ENCODE measurements at places on chromosomes 3 and 15.

DNA sequence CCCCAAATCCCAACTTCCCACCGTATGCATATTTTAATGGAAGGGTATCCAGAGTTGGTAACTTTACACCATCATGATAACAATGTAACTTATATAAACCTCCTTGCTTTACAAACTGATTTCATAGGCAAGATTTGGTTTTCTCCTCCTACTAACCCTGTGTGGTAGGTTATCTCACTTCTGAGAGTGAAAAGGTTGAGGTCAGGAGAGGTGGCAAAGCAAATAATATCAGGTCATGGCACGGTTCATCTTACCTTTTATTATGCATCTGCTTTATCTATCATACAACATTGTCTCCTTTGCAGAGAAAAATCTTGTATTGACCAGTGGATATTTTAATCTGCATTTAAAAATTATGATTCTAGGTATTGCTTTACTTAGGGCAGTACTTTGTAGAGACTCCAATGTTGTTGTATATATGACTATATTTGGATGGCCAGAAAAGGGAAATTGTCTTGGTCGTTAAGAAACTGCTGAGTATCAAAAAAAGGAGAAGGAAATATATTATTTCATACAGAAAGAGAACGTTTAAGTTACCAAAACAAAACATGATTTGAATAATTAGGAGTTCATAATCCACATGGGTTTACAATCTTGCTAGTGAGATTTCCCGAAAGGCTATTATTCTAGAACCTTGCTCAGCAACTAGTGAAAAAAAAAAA lies 30.4 kb downstream of the NFKBIZ start:
- no peak for DNase-seq

DNA sequence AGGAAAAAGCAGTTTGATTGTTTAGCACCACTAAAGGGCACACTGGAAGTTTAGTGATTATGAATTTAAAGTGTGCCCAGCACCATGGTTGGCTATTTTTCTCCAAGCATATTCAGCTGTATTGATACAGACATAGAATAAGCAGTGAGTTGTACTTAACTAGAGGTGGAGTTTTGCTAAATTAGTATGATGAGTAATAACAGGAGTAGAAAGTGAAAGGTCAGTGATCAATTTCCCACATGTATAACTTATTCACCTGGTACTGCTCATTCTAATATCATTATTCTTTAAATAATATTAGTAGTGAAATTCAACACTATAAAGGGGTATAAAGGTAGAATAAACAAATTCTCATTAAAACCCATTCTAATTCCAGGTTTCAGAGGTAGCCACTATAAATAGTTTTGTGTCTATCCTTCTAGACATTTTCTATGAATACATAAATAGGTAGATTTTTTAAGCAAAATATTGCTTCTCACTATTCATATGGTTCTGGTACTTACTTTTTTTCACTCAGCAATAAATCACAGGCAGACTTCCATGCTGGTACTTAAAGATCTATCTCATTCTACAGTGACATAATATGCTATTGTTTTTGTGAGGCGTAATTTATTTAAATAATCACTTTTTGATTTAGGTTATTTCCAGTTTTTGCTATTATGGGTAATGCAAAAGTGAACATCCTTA lies 732.9 kb downstream of the VGLL3 start:
- no peak for DNase-seq

- no peak for DNase-seq
Measured at GRCh38 chr3:61340931-61341461, 89.7 kb upstream of the FHIT start.

DNA sequence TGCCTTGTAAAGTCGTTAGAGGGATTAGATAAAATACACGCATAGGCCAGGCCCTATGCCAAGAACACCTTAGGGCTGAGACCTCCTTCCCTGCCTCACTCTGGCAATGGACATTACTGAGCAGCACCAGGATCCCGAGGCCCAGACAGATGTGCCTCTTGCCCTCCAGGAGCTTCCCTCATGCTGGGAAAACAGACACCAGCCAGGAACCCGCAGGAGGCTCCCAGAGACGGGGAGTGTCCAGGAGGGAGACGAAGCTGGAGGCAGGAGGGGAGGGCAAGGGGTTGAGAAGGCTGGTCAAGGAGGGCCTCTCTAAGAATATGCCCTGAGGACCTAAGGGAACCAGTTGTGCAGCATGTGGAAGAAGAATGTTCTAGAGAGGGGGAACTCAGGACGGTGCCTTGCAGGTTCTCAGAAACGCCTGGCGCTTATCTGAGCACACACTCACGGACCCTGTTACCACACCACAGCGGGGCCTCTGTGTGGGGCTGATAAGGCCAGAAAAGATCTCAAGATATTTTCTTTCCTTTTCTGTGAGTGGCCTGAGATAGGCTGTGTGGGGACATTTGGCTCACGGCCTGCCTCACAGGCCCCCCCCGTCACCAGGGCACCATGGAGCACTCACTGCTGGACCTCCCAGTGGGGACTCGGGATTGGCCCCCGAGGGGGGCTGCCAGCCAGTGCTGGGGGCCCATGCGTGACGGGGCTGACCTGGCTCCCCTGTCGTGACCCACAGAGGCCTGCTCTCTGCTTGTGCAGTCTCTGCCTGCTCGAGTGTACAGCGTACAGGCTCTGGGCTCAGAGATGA lies 22.0 kb upstream of the CYP11A1 start:
- no peak for DNase-seq

DNA sequence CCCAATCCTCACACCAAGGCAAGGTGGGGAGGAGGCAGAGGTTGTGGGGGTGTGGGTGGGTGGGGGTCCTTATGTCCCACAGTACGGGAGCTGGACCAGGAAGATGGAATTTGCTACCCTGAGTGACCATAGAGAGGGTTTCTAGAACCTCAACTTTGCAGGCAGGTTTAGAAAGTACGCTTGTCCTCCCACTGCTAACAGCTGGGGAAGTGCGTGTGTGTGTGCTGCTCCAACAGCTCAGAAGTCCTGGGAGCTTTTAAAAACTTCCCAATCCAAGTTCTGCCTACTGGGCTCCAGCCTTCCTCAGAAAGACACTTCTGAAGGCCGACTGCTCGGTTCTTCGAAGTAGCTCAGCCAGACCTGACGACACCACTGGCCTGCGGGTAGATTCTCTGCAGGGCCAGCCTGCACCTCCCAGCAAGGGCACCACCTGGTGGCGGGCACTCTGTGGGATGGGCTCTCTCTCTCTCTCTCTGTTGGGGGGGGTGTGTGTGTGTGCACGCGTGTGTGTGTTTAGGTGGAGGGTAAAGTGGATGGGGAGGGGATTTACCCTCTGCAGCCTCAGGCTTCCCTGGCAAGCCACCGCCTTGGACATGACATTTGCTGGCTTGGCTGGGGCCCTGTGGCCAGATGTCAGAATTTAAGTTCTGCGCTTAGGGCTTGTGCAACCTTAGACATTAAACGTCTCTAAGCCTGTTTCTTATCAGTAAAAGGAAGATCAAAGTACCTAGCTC lies 15.6 kb downstream of the TMEM158 start:
- peak; percentile 85 for DNase-seq

- DNase-seq, result no peak
Measured at GRCh38 chr3:161069511-161070251, 35.5 kb downstream of the B3GALNT1 start.

- peak; percentile 65 for DNase-seq
Measured at GRCh38 chr15:23642413-23643044, 5.1 kb downstream of the MAGEL2 start.

GRCh38 chr15:42010434-42010833 lies 10.4 kb downstream of the PLA2G4E start:
- no peak for DNase-seq

DNA sequence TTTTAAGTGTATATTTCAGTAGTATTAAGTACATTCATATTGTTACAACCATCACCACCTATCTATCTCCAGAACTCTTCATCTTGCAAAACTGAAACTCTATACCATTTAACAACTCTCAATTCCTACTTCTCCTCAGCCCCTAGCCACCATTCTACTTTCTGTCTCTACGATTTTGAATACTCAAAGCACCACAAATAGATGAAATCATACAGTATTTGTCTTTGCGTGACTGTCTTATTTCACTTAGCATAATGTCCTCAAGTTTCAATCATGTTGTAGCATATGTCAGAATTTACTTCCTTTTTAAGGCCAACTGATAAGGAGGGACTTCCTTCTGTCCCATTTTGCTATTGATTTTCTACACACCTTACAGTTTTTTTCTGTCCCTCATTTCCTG lies 593.3 kb downstream of the FHIT start:
- no peak for DNase-seq

DNA sequence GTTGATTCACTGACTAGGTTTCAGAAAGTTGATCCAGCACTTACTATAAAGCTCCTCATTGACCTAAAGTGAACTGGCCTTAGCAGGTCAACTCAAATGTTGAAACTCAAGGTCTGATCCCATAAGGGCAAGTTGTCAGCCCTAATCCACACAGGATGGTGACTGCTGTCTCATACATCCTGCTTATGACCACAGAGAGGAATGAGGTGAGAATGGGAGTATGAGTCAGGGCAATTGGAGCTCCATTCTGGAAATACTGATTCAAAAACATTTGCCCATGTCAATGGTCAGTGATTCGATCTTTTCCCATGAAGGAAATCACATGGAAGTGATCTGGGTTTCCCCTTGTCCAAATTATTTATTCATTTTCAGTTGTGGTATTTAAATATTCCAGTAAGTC lies 78.7 kb downstream of the ZNF385D start:
- no peak for DNase-seq

GRCh38 chr3:24237971-24238706 lies 256.5 kb downstream of the THRB start:
- DNase-seq, result peak; percentile 67

DNA sequence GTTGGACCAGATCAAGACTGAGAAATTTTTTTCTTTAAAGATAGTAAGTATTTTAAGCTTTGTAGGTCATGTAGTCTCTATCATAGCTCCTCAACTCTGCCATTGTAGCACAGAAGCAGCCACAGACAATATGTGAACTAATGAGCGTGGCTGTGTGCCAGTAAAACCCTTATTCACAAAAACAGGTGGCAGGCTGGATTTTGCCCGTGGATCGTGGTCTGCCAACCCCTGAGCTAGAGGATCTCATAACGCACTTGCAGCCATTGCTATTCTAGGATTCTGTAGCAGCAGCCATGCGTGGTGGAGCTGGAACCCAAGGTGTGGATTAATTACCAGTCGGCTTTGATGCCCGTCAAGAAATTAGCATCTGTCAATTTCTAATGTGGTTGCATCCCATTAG lies 68.7 kb upstream of the PLXNA1 start:
- no peak for DNase-seq

GRCh38 chr15:39887832-39888231 lies 32.2 kb downstream of the GPR176 start:
- no peak for DNase-seq

DNA sequence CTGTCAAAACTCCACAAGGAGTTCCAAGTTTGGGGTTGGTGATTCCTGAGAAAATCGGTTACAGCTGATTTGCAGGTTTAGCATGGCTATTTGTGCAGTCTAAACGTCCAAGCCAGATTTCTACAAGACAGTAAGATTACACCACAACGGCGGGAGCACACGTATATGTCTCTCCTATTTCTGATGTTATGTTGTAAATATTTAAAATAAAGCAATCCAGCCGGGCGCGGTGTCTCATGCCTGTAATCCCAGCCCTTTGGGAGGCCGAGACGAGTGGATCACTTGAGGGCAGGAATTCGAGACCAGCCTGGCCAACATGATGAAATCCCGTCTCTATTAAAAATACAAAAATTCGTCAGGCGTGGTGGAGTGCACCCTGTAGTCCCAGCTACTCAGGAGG lies 106.8 kb upstream of the IGF1R start:
- DNase-seq, result no peak

- DNase-seq, result no peak
Measured at GRCh38 chr3:190741788-190742187, 120.7 kb downstream of the GMNC start.

GRCh38 chr3:18669374-18669773 lies 244.2 kb upstream of the SATB1 start:
- no peak for DNase-seq

- no peak for DNase-seq
Measured at GRCh38 chr3:124650798-124651197, 79.5 kb upstream of the UMPS start.

DNA sequence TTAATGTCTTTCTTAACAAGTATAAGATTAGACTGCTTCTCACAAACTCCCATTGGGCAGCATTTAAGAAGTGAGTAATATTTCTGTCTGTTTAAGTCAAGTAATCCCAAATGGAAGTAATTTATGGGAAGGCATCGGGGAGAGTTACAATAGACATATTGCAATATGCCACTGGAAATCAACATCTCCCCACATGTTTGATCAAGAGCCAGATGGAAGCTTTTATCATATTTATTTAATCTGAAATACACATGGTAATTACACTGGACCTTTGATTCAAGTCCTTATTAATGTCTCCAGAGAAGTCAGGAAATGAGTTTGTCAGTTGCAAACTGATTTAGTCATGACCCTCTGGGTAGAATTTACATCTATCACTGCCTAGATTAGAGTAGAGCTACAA lies 943.8 kb downstream of the VGLL3 start:
- DNase-seq, result no peak

- no peak for DNase-seq
Measured at GRCh38 chr15:78073046-78073787, 4.3 kb downstream of the TBC1D2B start.

- no peak for DNase-seq
Measured at GRCh38 chr3:10289787-10290355, 2.9 kb downstream of the GHRL start.

GRCh38 chr15:74137537-74137894 lies 7.1 kb downstream of the ISLR2 start:
- no peak for DNase-seq
